Putamen (tissue), 1 donor: ENCODE measurements at places on chromosomes 7 and 10.

DNA sequence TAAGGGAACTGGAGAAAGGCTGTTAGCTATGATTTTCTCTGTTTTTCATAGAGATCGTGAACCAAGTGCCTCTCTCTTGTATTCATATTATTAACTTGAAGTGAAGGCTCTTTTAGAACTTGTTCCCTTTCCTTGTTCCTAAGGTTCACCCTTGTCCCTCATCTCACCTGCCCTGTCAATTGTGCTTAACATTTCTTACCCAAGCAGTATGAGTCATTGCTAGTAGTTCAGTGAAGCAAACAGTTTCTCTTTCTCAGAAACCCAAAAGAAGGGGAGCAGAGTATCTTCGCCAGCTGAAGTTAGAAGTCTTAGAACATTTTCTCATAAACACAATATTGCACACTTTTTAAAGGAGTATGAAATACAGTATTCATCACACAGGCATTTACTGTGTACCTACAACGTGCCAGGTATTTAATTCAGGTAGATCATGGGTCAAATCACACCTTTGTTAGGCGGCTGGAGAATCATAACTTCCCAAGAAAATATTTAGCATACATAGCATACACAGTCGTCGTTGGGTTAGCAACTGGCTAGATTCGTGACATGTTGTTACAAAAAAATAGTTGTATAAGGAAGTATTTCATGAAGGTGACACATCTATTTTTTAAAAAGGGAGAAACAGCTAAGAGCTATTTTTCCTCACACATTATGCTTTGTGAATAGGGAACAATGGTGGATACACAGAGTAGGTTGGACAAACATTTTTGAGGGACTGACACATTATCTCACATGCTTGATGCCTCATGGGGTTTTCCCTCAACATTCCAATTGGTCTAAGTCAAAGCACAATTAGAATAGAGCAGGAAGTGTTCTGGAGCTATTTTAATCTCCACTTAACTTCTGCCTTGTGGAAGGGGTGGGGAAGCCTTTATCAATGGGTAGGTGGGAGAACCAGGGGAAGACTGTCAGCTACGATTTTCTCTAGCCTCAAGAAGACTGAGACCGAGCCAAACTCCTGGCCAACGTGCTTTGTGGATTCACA is 13.2 kb downstream of the HDAC9 start:
- no peak for DNase-seq

GRCh38 chr10:86366902-86367151 is 232 bp upstream of the GRID1 start:
- no peak for DNase-seq

DNA sequence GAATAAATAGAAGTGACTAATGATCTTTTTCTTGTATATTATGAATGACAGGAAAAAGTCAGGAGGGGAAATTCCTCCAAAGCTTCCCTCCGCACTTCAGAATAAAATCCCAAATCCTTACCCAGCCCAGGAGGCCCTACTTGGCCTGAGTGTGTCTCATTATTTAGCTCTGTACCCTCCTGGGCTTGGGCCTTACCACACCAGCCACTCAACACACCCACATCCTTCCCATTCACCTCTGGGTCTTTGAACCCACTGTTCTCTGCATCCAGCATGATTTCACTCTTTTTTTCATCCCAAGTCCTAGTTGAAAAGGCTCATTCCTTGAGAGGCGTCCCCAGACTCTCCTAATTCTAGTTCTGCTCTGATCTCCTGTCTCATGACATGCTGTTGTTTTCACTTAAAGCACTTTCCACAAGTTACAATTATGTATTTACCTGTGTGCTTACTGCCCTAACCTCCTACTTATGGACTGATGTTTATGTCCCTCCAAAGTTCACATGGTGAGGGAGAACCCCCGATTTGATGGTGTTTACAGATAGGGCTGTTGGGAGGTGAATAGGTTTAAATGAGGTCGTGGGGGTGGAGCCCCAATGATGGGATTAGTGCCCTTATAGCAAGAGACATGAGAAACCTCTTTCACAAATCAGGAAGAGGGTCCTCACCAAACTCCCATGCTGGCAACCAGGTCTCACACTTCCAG is 6.4 kb downstream of the NOD1 start:
- DNase-seq = no peak

- no peak for DNase-seq
These were observed 278.6 kb downstream of the SEMA3D start for GRCh38 chr7:84908196-84908793.

DNA sequence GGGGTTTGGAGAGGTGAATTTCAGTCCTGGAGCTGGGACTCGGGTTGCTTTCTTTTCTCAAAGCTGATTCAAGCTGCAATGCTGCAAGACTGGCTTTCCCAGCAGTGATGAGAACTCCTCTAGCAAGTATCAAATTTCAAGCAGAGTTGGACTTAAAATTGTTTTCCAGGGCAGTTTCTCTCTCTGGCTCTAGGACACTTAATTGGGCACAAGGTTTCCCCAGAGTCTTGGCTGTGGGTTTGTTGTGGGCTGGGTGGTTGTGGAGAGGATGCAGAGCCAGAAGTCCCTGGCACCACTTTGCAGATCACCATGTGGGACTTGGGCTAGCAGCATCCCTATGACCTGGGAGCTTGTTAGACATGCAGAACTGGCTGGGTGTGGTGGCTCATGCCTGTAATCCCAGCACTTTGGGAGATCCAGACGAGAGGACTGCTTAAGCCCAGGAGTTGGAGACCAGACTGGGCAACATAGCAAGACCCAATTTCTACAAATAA is 16.8 kb downstream of the AKR1B15 start:
- DNase-seq = no peak

- DNase-seq = peak; percentile 3
These were observed 17.0 kb downstream of the PNLIPRP3 start for GRCh38 chr10:116444527-116445142.

GRCh38 chr10:75040576-75040975 is 70.9 kb upstream of the SAMD8 start:
- DNase-seq = no peak

- no peak for DNase-seq
These were observed 649.1 kb downstream of the TNS3 start for GRCh38 chr7:46932676-46933424.

DNA sequence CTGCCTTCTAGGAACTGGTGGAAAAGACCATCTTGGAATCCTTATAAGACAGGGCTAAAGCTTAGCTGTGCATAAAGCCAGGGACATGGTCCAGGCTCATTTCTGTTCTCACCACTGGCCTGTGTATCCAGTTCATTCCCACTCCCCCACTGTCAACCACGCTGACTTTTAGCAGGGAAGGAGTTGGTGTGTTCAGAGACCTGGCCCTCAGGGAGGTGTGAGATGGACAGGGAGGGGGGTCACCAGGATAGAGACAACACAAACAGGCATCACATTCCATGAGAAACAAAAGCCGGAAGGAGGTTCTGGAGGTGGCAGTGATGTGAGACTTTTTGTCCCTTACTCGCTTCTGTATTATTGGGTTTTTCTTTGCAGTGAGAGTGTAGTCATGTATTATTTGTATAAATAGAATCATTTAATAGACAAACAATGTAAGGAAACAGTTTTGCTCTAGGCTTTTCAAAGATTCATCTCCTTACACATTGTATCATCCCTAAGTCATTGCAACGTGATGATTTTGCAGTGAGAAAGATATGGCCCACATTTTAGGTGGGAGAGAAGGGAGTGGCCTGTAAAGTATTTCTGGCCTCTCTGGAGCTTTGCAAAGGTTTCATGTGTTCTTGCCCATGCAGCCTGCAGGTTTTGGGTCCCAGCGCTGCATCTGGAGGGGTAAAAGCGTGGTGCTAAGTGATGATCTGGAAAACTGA is 52.0 kb downstream of the EEPD1 start:
- DNase-seq = no peak

- no peak for DNase-seq
These were observed 81.0 kb downstream of the HYCC1 start for GRCh38 chr7:22932896-22933295.
